Stimulated activated CD8-positive, alpha-beta memory T cell treated with anti-CD3 and anti-CD28 coated beads, Interleukin-2, amount 100 ng/mL, for 48 hours (primary cell): ENCODE measurements at places on chromosomes 1 and 21.

DNA sequence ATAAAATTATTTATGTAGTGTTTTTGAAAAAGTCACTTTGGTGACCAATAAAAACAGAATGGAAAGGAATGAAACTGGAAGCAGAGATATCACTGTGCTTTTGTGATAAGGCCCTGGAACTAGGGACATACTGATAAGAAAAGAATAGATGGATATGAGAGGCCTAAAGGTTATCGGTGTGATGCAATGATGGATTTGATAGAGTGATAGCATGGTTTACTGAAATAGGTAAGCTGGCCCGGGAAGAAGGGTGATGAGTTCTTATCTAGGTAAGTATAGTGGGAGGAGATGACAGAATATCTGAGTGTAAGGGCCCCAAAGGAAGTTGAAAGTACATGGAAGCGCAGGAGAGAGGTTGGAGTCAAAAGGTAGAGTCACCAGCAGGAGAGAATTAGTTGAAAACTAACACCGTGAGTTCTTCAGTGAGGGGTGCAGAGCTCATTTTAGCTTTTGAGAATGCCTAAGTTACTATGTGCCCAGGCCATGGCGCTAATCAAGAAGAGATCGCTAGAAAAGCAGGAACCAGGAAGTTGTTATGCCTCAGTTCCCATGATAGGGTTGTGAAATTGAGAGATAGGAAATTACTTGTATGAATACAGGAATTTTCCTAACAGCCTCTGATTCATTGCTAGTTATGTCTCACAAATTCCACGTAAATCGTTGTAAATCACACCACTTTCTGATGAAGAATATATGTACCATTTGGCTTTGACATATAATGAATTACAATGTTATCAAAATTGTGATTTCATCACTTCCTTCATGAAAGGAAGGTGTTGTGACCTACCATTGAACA is 115.3 kb downstream of the PLA2G4A start:
- no peak for DNase-seq

- DNase-seq: no peak
These were observed 43.1 kb downstream of the OPTC start for GRCh38 chr1:203536980-203537455.

DNA sequence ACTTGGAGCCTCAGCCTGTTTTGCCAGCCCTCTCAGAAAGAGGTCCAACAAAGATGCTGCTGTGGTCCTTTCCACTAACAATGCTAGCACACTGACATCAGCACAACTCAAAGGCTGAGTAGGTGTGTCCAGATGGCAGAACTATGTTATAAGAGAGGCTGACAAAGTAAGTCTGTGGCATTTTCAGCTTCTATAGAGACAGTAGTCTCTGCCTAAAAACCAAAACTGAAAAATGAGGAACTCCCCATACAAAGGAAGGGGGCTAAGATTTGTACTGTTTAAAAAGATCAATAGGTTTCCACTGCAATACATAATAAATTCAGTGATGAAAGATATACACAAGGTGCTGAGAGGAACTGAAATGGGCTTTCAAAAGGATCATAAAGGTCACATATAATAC is 12.3 kb downstream of the ERO1B start:
- DNase-seq: no peak

DNA sequence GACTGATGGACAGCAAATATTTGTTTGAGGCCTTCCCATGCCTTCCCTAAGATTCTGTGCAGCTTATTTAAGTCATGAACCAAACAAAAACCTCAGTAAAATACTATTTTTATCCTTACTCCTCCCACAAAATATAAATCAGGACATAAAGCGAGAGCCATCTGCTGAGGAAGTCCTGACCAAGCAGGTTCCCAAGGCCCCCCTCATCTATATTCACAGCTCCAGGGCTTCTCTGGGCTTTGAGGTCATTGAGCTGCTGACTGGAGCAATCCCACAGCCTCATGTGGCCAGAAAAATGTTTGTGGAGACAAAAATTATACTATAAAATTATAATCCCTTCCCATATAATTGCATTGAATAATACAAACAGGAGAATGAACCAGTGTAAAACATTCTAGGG is 846.2 kb downstream of the ADGRL2 start:
- DNase-seq: no peak

DNA sequence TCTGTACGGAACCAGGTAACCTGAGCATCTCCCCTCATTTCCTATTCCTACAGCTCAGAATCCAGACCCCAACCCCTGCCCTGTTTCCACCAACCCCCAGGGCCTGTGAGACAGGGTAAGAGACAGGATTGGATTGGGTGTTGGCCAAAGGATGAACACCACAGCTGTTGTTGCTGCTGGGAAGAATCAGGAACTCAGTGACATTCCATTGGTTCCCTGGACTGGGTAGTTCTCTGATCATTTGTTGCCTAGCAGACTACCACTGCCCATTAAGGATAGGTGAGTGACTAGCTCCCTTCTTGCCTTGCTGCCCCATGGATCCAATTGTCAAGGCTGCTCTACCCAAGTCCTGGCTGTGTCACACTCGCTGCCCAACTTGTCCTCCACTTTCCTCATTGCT is 10.0 kb downstream of the NCSTN start:
- no peak for DNase-seq

- no peak for DNase-seq
These were observed 2.9 kb upstream of the SEMA4A start for GRCh38 chr1:156150333-156151011.

- peak; percentile 41 for DNase-seq
These were observed 141.7 kb downstream of the GALNT2 start for GRCh38 chr1:230208619-230209261.

GRCh38 chr1:1259540-1259939 is 13.0 kb upstream of the C1QTNF12 start:
- no peak for DNase-seq

DNA sequence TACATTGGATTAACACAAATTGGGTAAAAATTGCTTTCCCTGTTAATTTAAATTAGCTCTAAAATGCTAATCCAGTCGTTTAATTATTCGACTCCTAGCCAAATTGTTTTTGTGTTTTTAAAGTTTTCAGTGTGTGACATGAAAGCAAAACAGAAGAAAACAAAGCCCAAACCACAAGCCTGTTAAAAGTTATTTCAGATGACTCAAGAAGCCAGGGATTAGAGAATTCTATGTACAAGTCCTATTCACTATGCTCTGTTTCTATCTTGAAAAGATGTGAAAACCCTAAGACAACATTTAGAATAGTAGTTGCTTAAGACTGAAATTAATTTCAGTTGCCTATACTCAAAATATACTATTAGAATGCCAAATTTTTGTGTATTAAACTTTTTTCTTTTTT is 294.8 kb upstream of the ADAMTS5 start:
- DNase-seq: no peak

GRCh38 chr1:177984136-177984525 is 14.3 kb upstream of the SEC16B start:
- DNase-seq: no peak

DNA sequence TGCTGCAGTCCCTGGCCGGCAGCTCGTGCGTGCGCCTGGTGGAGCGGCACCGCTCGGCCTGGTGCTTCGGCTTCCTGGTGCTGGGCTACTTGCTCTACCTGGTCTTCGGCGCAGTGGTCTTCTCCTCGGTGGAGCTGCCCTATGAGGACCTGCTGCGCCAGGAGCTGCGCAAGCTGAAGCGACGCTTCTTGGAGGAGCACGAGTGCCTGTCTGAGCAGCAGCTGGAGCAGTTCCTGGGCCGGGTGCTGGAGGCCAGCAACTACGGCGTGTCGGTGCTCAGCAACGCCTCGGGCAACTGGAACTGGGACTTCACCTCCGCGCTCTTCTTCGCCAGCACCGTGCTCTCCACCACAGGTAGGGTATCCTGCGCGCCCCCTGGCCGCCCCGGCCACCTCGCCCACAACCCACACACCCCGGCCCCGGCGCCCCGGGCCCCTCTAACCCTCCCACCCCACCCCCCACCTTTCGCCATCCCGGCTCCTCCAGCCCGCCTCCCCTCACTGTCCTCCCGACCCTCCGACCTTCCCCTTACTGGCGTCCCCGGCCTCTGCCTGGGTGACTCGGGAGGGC is 352 bp downstream of the KCNK1 start:
- no peak for DNase-seq

DNA sequence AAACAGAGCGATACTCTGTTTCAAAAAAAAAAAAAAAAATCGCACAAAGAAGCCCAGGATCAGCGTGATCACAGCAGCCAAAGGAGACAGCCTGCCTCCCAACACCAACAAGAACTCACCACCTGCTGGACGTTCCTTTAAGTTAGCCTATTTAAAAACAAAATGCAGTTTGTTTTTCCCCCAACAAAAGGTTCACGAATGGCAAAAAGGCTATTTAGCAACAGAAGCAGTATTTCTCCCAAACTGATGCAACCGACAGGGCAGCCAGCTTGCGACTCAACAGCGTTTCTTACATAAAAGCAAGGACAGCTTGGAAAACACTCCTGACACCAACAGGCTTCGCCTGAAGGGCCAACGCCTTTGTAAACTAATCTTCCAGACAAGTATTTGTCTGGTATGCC is 6.8 kb downstream of the SSU72 start:
- no peak for DNase-seq

GRCh38 chr1:156772728-156773497 is 5.6 kb downstream of the PRCC start:
- no peak for DNase-seq

- no peak for DNase-seq
These were observed 66.2 kb upstream of the KCNK1 start for GRCh38 chr1:233547726-233548125.

DNA sequence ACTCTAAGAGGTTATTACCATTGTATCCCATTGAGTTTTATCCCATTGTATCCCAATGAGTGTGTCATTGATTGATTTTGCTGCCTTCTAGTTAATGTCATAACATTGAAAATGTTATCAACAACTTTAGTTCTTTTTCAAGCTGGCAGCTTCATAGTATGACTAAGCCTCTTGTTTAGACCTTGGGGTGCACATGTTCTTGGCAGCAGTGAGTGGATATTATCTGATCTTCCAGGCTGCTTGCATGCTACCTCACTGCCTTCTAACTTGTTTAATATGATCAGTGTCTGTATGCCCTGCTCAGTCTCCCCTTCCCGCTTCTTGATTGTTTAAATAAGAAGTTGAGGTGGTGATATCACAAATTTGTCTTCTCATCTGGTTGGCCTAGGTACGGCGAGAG is 24.6 kb downstream of the NTPCR start:
- DNase-seq: no peak
